Thoracic aorta (tissue), 2 donors: ENCODE measurements at places on chromosomes 11 and 22. TPM values are rescaled to one million over a fixed set of nuclear protein-coding genes. Genes with fewer than 3 reads are reported as not detected.

Gene TST
- 26.9 TPM for total RNA-seq

Gene PUS3
- total RNA-seq = 1.6 TPM

Gene UCP2
- total RNA-seq = 42.0 TPM

Gene ACAT1
- 101 TPM for total RNA-seq

- no peak overlapping the region for H3K27ac ChIP-seq
- no peaks in the 10 kb centered on the region for H3K4me1 ChIP-seq
- H3K36me3 ChIP-seq = no peaks in the 10 kb centered on the region
- H3K27me3 ChIP-seq = no peaks in the 10 kb centered on the region
Measured at GRCh38 chr11:2748061-2748813, 48.4 kb upstream of the KCNQ1OT1 start.

DNA sequence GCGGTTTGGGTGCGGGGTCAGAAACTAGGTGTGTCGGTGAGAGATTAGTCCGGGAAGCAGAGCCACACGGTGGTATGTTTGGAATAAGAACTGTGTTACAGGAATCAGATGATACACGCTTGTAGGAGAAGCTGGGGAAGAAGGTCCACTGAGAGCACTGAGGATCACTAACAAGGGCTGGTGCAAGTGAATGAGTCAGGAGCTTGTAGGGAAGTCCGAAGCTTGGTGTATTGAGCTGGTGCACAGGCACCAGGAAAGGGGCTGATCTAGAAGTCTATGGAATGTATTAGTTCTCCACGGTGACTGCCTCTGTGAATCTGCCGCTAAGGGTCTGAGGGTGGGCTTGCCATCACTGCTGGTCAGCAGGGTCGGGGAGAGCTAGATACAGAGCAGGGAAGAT is 18.8 kb upstream of the GRK3 start:
- H3K27me3 ChIP-seq = no peaks in the 10 kb centered on the region
- no peaks in the 10 kb centered on the region for H3K36me3 ChIP-seq
- no peak for DNase-seq
- no peaks in the 10 kb centered on the region for H3K4me1 ChIP-seq
- H3K27ac ChIP-seq = no peak overlapping the region

GRCh38 chr11:112156153-112156955 is 7.5 kb downstream of the IL18 start:
- H3K27me3 ChIP-seq = no peaks in the 10 kb centered on the region
- DNase-seq = no peak
- no peak overlapping the region for H3K27ac ChIP-seq
- peaks cover 5% of the 10 kb centered on the region for H3K4me1 ChIP-seq
- no peak overlapping the region for H3K4me3 ChIP-seq

- H3K27ac ChIP-seq = no peak overlapping the region
- DNase-seq = no peak
- H3K36me3 ChIP-seq = no peaks in the 10 kb centered on the region
- H3K27me3 ChIP-seq = no peaks in the 10 kb centered on the region
- no peak overlapping the region for H3K4me3 ChIP-seq
Measured at GRCh38 chr11:38425578-38425977, 1827.5 kb upstream of the RAG2 start.

- no peaks in the 10 kb centered on the region for H3K27me3 ChIP-seq
- DNase-seq = no peak
- H3K36me3 ChIP-seq = peaks cover 4% of the 10 kb centered on the region
- peak overlapping the region; percentile 53 for H3K27ac ChIP-seq
- peak overlapping the region; percentile 94 for H3K4me3 ChIP-seq
Measured at GRCh38 chr11:67120456-67120855, 1.4 kb downstream of the KDM2A start.
